ENCODE measurements at places on chromosomes 6 and 20.
A peak's percentile ranks its signal among the peaks of the same experiment; 100 is the strongest.

DNA sequence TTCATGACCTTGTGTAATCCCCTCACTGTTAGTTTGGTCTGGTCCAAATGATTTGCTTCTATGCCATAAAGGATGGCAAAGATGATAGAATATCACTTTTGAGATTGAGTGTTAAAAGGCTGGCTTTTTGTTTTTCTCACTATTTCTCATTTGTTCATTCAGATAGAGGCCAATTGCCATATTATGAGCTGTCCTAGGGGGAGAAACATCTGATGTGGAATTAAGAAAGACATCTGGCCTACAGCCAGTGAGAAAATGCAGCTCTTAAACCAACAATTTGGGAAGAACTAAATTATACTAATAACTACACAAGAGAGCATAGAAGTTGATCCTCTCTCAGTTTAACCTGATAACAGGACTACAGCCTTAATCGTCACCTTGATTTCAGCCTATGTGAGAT lies 1668.6 kb downstream of the GRIK2 start:
- DNase-seq: no peak

GRCh38 chr6:101544286-101544685 lies 150.8 kb downstream of the GRIK2 start:
- no peak for DNase-seq

DNA sequence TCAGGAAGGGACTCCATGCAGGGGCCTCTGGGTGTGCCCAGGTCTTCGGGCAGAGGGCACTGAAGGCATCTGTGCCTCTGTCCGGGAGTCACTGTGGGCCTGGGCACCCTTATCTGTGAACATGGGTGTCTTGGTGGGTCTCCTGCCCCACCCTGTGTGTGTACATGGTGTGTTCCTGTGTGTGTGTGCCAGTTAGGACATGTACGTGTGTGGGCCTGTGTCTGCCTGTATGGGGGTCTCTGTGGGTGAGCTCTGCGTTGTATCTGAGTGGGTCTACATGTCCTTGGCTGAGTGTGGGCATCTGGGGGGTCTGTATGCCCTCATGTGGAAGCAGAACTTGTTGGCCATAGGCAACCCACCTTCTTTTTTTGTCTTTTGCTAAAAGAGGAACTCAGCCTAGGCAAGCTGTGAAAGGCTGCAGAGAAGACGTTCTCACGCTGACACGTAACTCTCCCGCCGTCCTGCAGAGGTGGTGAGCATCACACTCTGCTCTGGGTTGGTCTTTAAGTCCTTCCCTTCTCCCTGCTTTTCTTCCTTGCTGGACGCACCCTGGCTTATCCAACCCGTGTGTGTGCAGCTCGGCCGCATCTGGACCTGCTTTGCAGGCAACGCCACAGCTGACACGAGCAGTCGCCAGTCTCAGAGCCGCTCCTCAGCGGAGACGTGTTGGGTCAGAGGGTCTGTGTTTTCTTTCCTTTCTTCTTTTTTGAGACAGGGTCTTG lies 532 bp upstream of the NPBWR2 start:
- no peak for DNase-seq

DNA sequence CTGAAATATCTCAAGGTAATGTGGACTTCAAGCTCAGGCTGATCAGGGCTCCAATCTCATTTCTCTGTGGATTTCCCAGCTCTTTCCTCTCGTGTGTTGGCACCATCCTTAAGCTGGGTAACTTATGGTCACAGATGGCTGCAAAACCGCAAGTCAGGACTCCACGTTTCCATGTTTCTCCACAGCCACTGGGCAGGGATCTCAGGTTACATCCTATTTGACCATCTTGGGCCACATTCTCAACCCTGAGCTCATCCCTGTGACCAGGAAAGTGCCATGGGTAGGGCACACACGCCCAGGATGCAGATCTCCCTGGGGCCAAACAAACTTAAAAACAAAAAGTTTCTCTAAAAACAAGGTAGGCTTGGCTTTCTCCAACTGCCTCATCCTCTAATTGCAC lies 15.4 kb downstream of the RPS6KA2 start:
- DNase-seq: no peak

DNA sequence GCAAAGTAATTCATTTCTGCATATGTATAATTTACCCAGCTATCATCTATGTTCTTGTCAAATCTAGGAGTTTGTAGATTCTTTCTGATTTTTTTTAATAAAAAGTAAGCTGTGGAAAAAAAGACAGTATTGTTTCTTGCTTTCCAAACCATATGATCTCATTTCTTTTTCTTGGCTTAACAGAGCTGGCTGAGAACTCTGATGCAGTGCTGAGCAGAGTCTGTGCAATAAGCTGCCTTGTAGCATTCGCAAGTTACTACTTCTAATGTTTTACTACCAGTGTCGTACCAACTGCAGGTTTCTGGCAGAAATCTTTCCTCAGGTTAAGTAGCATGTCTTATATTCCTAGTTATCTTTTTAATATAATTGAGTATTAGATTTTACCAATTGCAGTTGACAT lies 15.6 kb downstream of the RRBP1 start:
- no peak for DNase-seq

DNA sequence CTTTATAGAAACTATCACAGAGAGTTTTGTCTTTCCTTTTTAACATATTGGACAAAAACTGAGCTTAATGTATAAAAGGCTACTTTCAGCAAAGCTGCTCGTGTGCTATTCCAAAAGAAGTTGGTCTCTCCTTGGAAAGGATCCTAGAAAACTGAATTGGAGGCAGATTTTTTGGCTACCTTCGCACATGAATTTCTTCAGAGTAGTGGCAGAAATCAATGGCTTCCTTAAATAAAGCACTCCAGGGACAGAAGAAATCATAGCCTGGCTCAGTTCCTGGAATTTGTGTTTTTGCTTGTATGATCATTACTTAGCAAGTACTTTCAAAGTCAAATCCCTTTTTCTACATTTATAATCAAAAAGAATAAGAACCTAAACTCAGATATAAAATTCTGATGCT lies 780.3 kb downstream of the PHF3 start:
- no peak for DNase-seq

GRCh38 chr6:160930547-160931377 lies 60.8 kb upstream of the MAP3K4 start:
- DNase-seq: peak; percentile 38

DNA sequence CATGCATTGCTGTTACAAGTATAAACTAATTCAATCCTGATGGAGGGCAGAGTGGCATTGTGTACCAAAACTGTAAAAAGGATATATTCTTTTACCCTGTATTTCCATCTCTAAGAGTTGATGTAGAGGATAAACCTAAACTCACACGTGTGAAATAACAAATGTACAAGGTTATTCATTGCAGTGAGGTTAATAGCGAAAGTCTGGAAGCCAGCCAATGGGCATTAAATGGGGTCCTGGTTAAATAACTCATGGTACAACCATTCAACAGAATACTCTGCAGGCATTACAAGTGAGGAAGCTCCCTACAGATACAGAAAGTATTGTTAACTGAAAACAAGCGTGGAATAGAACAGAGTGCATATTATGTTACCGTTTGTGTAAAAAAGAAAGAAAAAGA lies 56.9 kb downstream of the BCAS1 start:
- DNase-seq: no peak

- DNase-seq: no peak
Measured at GRCh38 chr20:21432911-21433310, 35.6 kb upstream of the NKX2-4 start.

- no peak for DNase-seq
Measured at GRCh38 chr6:13500264-13500663, 12.9 kb upstream of the GFOD1 start.

GRCh38 chr6:13351271-13351670 lies 22.9 kb upstream of the TBC1D7 start:
- no peak for DNase-seq

GRCh38 chr6:155158030-155158843 lies 105.6 kb upstream of the CLDN20 start:
- DNase-seq: no peak

DNA sequence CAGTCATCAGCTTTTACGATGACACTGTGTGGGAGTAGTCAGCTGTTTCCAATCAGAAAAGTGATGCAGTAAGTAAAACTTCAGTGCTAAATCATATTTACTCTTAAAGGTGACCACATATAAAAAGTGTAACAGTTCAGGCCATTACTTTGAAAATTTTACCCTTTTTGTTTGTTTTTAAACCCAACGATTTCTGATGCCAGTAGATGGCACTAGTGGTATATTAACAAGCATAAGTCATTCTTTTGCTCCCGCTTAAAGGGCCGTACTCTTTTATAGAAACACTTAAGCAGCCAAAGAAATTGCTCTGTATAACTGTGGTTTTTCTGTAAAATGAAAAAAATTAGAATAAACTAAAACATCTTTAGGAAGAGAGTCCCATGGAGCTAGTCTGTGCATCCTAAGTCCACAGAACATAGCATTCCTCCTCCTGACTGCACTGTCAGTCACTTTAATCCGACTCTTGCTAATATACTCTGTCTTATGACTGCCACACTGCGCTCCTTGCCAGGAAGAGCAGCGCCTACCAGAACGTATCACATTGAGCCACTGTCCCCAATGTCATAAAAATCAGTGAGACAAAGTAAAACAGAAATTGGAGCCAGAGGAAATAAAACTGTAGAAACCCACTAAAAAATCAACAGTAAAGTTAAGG lies 25.0 kb downstream of the HEBP2 start:
- DNase-seq: peak; percentile 24

DNA sequence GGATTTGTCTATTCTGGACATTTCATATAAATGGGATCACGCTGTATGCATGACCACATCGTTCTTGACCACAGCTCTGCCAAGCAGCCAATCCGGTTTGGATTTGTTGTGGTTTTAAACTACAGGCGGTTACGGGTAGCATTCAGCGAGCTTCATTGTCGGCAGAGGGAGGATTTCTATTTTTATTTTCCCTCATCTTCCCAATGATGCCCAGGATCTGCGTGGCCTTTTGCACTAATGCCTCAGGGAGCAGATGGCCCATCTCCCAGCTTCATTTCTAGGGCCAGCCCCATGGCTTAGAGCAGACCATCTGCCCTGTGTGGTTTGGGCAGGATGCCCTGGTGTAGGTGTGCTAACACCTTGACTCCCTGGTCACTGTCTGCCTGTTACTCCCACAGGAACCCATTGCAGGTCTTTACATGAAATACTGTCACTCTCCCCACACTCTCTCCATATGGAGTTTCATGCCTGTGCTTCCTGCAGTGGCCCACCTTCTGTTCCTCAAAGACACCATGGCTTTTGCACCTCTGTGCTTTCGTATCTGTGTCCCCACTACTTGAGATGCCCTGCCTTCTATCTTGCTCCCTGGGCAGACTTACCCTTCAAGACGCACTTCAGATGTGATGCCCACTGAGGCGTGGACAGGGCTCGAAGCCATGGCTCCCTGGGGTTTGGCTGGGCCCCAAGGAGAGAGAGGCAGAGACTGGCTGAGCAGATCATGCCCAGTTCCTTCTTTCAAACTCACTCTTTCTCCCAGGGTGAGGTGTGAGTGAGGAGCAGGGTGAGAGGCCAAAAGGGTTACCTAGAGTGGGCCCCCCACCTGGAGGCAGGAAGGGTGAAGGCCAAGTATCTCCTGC lies 26.0 kb downstream of the SDCBP2 start:
- DNase-seq: no peak

DNA sequence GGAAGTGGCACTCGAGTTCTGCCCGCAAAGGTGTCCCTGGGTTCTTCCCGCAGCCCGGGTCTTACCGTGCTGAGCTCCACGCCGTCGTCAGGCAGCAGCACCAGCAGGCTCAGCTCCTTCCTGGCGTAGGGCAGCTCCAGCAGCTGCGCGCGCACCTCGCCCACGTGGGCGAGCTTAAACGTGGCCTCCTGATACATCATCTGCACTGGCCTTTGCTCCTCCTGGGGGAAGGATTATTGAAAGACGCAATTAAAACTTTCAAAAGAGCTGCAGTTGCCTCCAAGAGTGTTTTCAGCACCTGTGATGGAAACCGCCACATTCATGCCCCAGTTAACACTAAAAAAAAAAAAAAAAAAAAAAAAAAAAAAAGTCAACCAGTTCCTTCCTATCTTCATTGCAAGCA lies 11.3 kb downstream of the SERPINB9 start:
- no peak for DNase-seq

- DNase-seq: no peak
Measured at GRCh38 chr6:91075244-91075976, 488.5 kb upstream of the MAP3K7 start.

GRCh38 chr20:47531458-47531857 lies 29.8 kb downstream of the NCOA3 start:
- DNase-seq: no peak

GRCh38 chr6:10720265-10720959 lies 2.5 kb upstream of the TMEM14C start:
- DNase-seq: no peak

- no peak for DNase-seq
Measured at GRCh38 chr20:4127344-4127743, 112.0 kb upstream of the RNF24 start.

- no peak for DNase-seq
Measured at GRCh38 chr6:148677594-148678476, 69.0 kb upstream of the UST start.

GRCh38 chr20:53840532-53840931 lies 229.9 kb downstream of the BCAS1 start:
- DNase-seq: no peak

- DNase-seq: peak; percentile 81
Measured at GRCh38 chr6:112877134-112878100, 530.3 kb downstream of the RFPL4B start.

DNA sequence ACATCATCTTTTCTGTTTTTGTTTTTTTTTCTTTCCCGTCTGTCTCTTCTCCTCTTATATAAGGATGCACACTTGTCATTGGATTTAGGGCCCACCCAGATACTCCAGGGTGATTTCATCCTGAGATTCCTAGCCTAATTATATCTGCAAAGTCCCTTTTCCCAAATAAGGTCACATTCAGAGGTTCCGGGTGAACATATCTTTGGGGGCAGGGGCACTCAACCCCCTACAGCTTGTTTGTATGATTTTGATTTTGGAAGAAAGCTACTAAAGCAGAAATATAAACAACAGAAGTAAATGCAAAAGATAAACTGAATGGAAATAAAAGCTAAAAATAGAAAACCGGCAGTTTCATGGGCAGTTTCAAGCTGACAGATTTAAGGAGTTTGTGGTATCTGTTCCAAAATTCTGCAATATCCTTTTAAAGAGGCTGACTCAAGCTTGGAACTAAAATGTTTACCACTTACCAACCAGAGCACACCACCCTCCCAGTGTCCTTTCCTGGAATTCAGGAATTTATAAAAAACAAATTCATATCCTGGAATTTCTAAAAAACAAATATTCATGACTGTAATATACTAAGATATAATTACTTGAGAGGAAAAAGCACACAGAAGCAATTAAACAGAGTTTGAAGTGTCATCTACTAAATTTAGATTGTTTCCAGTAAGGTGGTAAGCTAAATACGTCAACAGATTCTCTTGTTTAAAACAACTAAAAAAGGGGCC lies 100.0 kb upstream of the CARMIL1 start:
- peak; percentile 65 for DNase-seq

DNA sequence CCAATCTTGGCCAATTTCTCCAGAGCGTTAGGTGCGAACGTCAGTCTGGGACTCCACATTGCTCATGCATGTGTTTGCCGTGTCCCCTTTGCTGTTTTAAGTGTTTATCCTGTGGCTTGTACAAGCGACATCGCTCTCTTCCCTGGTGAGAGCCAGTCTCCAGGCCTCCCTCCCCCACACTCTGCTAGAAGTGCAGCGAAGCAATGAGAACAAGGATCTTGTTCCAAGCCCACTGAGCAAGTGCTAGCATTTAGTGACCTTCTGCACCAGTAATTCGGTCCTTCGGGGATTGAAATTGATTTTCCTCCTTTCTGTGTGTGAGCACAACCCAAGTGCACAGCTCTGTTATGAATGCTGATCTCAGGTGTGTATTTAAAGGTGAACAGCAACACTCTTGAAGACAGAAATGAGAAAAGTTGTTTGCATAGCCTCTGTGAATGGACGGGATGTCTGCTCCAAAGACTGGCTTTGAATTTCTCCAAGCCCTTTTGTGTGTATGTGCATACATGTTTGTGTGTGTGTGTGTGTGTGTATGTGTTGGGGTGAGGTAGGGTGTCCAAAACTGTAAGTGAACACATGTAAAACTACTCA lies 29.0 kb downstream of the CD83 start:
- DNase-seq: no peak

All from AG04449 (cell line).